ENCODE measurements at places on chromosomes 3 and 15. TPM values are rescaled to one million over a fixed set of nuclear protein-coding genes. Genes with fewer than 3 reads are reported as not detected.

Gene DISP2
- total RNA-seq, result 3.6 TPM

Gene EFL1
- 19.3 TPM for total RNA-seq

Gene SLC24A5
- not detected for total RNA-seq

Gene IL17RD
- total RNA-seq, result 10.7 TPM

Gene TLR9
- not detected for total RNA-seq

Gene C3orf85
- not detected for total RNA-seq

Gene NEK4
- 16.9 TPM for total RNA-seq

Gene MESP1
- not detected for total RNA-seq
